ENCODE measurements at places on chromosomes 1 and 21.

- DNase-seq: no peak
These were observed 14.9 kb downstream of the A3GALT2 start for GRCh38 chr1:33305816-33306652.

DNA sequence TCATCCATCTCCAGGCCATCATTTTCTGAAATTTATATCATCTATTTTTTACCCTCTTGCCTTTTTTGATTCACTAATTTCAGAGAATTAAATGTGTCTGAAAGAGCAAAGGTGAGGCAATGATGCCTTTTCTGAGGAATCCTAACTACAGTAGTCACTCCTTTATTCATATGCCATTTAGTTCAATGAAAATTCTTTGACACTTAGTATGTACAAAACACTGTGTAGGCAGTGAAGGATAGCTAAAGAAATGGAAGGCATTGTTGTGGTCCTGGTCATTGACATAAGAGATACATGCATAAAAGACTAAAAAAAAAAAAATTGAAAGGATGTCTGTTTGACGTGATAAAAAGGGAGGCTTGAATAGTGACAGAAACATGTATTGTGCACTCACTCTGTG lies 171.9 kb upstream of the BEND5 start:
- no peak for DNase-seq

DNA sequence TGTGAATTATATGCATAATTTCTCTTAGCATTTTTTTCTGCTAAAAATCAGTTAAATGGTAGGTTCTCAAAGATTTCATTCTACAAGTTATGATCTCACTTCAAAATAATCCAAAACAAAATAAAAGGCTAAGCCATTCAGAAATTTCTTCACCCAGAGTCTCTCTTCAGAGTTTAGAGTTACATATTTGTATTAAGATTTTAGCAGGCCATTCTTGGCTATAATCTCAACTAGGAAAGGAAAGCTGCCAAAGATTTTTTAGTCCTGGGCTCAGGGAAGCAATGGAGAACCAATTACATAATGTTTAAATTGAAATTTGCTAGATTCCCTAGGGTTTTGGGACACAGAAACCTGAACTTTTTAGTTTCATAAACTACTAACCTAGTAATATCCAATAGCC lies 245.0 kb downstream of the USH2A start:
- DNase-seq: no peak

GRCh38 chr1:48695161-48695560 lies 81.5 kb downstream of the BEND5 start:
- DNase-seq: no peak

DNA sequence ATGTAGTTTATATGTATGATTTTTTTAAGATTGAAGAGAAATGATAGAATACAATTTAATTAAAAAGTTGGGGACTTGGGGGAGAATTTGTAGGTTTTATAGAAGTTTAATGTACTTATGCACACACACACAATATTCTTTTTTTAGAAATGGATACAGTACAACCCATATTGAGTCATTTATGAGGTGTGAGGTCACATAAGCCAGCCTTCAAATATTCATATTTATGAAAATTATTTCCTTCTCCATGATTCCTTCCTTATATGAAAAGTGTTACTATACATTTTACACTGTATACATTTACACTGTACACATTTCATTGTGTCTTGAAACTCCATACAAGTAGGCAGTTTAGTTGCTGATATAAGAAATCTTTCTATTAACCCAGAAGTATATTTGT lies 96.2 kb upstream of the CHODL start:
- no peak for DNase-seq

GRCh38 chr1:82001345-82001744 lies 200.6 kb downstream of the ADGRL2 start:
- DNase-seq: no peak

DNA sequence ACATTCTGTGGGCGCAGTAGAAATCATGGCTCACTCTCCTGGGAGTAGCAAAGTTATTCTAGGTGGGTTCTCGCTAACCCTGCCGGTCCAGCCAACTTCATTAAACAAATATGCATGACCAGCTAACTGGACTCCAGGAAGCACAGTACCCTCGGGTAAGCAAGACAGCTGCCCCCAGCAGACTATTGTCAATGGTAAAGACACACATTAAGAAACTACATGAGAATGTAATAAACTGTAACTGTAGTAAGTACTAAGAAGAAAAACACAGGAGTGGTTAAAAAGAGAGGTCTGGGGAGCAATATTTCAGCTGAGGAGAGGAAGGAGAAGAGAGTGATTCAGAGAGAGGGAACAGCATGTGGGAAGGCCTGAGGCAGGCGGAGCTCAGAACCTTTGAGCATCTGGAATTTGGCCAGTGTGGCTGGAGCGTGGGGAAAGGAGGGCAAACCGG lies 7.4 kb downstream of the SLC2A5 start:
- no peak for DNase-seq

- DNase-seq: no peak
These were observed 111.7 kb downstream of the GLUL start for GRCh38 chr1:182279724-182280503.

DNA sequence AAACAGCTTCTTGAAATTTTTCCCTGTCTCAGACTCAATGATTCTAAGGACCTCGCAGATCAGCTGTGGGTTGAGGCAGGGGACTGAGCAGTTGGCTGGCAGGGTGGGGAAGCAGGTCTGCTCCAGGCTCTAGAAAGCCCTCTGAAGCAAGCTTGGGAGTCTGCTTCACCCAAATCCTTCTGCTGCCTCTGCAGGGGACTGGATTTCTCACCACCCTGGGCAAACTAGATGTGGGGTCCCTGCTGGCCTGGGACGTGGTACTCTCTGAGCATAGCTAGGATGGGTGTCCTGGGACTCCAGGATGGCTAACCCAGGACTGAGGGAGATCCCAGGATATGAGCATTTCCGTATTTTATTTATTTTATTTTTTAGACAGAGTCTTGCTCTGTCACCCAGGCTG lies 89.3 kb downstream of the LAMC2 start:
- no peak for DNase-seq

GRCh38 chr1:239995281-239995680 lies 96.4 kb upstream of the FMN2 start:
- DNase-seq: no peak

- DNase-seq: no peak
These were observed 23.0 kb upstream of the CCT8 start for GRCh38 chr21:29096218-29097015.

DNA sequence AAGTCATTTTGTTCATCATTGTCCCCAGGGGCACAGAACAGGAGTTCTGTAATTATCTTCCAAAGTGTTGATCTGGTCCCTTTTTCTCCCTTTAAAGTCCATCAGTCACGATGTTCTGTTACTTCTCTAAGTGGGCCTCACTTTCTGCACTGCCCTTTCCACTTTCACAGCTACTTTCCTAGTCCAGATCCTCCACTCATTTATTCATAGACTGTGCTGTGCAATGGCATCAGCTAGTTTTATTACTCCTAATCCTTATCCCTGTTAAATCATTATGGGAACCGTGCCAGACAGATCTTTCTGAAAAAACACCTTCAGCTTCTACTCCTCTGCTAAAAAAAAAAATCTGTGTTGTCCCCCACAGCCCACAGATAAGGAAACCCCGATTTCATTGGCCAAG lies 64.0 kb upstream of the BCL10 start:
- DNase-seq: no peak

GRCh38 chr1:16612332-16613172 lies 812 bp downstream of the NBPF1 start:
- DNase-seq: no peak

- DNase-seq: no peak
These were observed 15.3 kb downstream of the SRSF4 start for GRCh38 chr1:29166291-29166878.

- DNase-seq: no peak
These were observed 177.2 kb upstream of the C8B start for GRCh38 chr1:57142999-57143398.

GRCh38 chr1:27045973-27046558 lies 33.4 kb upstream of the TENT5B start:
- peak; percentile 59 for DNase-seq

- DNase-seq: peak; percentile 66
These were observed 2.8 kb downstream of the KCNJ9 start for GRCh38 chr1:160083968-160084770.

GRCh38 chr1:46197964-46198811 lies at the start of gene POMGNT1:
Gene POMGNT1 (minus strand): TSS chr1:46198434. CDS start chr1:46197821, 613 bp downstream.
- DNase-seq: peak; percentile 82
